ENCODE measurements at places on chromosomes 2 and 18.

GRCh38 chr18:56973487-56973886, 173.4 kb upstream of the BOD1L2 start:
- DNase-seq: no peak

- DNase-seq: no peak
These were observed 68.8 kb upstream of the CWC22 start for GRCh38 chr2:180075870-180076269.

DNA sequence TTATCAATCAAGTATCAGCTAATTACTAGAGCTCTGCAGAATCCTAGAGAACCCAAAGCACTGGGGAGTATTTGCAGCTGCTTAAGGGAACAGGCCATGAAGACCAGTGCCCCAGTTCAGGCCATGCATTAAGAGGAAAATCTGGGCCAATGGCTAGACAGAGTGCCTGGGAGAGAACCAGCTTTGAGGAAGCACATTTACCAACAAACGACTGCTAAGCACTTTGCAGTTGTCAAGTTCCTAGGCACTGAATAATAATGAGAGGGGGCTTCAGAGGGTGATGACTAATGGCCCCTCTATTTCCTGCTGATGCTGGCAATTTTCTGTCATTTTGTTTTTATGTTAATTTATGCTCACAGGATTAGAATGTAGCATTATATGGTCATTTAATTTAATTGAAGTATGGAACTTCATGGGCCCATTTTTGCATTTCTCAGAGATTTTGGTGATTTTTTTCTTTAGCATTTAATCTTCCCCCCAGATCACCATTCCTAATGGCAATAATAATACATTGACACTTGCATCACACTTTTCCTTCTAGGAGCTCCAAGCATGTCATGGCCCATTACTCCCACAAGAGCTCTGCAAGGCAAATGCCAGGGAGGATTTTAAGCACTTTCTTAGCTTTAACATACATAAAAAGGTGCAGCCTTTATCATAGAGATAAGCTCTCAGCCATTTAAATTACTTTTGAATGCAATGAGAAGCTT, 147.7 kb upstream of the SPATS2L start:
- no peak for DNase-seq

- no peak for DNase-seq
These were observed 20.0 kb downstream of the MAIP1 start for GRCh38 chr2:199975273-199975895.

- no peak for DNase-seq
These were observed 197.9 kb upstream of the HDAC4 start for GRCh38 chr2:239598732-239599090.

- DNase-seq: no peak
These were observed 96.4 kb downstream of the COLEC12 start for GRCh38 chr18:404061-404636.

- no peak for DNase-seq
These were observed 105.0 kb downstream of the MC4R start for GRCh38 chr18:60267391-60268058.

DNA sequence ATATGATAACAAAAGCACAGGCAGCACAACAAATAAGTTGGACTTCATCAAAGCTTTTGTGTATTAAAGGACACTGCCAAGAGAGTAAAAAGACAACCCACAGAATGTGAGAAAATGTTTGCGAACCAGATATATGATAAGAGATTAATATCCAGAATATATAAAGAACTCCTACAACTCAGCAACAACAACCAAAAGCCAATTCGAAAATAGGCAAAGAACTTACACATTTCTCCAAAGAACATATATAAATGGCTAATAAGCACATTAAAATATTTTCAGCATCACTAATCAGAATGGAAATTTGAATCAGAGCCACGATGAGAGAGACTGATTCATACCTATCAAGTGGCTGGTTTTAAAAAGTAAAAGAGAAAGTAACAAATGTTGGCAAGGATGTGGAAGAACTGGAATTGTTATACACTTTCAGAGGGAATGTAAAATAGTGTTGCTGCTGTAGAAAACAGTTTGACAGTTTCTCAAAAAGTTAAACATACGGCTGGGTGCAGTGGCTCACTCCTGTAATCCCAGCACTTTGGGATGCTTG, 25.2 kb downstream of the EPB41L5 start:
- no peak for DNase-seq

DNA sequence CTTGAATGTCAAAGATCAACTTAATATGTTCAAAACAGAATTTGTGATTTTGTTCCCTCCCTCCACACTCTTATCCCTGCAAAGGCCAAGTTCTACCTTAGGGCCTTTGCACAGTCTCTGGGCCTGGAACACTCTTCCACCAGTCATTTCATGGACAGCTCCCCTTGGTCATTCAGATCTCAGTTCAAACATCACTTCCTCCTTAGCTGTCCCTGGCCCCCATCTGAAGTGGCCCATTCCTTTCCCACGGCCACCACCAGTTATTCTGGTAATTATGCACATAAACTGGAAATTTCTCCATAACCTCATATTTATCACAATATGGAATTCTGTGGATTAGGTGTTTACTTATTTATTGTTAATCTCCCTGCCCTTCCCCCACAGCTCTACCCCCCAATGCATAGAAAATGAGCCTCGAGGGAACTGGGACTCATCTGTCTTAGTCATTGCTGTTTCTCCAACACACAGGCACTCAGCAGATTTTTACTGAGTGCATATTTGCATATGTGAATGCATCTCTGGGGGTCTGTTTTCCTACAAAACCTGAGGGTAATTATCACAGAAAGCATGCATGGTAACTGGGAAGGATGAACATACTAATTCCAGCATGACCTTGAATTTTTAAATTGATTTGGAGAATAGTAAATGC, 35.5 kb upstream of the SPTBN1 start:
- no peak for DNase-seq

- DNase-seq: no peak
These were observed 440.5 kb upstream of the TCF4 start for GRCh38 chr18:56028514-56028913.

- no peak for DNase-seq
These were observed 95.6 kb downstream of the FAM210A start for GRCh38 chr18:13630716-13631268.

DNA sequence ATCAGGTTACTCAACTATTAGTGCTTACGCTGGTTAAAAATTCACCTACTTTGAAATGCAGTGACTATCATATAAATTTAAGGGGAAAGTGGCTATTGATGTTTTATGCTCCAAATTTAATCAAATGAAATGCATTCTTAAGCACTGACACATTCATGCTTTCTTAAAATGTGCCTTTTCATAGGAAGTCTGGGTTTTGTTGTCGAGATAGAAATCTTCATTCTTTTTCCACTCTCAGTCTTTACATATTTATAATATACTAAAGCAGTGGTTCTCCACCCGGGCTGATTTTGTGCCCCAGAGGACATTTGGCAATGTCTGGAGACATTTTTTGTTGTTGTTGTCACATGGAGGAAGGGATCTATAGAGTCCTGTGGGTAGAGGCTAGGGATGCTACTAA, 167.9 kb downstream of the PAX3 start:
- DNase-seq: no peak

DNA sequence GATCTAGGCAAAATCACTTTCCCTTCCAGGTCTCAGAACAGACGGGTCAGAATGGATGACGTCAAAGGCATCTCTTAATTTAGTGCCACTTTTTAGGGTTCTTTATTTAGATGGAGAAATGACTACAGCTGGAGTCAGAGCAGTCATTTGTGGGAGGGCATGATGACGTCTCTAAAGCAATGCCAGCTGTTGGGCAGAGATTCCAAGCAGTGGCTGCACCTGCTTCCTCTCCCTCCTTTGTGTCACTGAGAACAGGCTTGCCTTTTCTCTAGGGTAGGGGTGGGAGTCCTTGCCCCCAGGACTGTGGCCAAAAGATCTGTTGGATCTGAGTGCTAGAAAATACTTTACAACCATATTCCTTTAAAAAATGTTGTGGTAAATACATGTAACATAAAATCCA, 28.7 kb upstream of the SKOR2 start:
- no peak for DNase-seq

DNA sequence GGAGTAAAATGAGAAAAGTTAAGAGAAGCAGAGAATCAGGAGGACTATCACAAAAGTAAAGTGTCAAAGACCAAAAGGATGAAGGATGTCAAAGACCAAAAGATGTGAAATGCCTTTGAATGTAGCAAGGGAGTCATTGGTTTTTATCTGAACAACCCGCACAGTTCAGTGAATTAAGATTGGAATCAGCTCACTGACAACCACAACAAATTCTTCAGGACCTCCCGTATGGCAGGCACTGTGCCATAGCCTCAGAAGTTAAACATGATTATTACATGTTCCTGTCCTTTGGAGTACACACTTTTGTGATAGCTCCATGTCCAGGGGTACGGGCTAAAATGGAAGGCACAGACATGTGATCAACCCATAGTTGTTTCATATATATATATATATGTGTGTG, 5.0 kb upstream of the TXNL1 start:
- DNase-seq: no peak

DNA sequence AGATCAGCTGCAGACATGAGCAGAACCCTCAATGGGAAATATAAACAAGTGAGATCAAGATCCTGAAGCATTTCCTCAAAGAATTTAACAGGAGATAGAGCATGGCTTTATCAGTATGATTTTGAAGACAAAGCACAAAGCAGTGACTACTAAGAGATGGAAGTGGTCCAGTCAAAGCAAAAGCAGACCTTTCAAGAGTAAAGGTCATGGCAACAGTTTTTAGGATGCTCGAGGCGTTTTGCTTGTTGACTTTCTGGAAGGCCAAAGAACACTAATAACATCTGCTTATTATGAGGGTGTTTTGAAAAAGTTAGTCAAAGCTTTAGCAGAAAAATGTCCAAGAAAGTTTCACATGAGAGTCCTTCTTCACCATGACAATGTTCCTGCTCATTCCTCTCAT, 128.5 kb downstream of the KCNE4 start:
- no peak for DNase-seq

- no peak for DNase-seq
These were observed 120.5 kb upstream of the MC4R start for GRCh38 chr18:60493066-60493465.

DNA sequence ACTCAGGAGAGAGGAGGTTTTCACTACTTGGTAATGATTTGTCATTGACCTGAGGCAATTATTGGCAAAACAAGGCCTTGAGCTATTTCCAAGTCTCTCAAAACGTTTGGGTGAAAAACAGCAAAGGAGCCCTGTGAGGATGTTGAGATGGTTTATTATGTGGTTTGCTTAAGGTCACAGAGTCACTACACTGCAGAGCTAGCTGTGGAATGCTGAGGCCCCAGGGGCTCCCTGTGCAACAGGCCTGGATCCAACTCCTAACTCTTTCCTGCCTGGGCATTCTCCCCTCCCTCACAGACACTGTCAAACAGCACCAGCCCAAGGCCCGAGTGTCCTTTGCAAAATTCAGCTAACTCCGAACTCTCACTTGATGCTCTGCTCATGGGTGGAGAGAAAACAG, 754.6 kb upstream of the SOX11 start:
- no peak for DNase-seq

DNA sequence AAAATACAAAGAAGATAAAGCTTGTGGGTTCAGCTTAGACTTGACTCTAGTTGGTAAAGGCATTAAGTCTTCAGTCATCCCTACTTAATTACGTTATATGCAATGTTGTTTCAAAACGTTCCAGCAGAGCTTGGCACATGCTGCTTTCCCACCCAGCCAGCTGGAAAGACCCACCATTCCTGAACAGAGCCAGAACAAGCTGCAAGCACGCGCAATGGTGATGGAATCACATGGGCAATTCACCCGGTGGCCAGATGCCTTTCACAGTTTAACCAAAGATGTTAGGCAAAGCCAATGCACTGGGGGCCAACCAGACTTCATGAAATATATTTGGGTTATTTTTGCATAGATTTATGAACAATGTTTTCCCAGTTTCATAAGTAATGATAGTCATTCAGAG, 123.4 kb upstream of the CDH20 start:
- DNase-seq: no peak

DNA sequence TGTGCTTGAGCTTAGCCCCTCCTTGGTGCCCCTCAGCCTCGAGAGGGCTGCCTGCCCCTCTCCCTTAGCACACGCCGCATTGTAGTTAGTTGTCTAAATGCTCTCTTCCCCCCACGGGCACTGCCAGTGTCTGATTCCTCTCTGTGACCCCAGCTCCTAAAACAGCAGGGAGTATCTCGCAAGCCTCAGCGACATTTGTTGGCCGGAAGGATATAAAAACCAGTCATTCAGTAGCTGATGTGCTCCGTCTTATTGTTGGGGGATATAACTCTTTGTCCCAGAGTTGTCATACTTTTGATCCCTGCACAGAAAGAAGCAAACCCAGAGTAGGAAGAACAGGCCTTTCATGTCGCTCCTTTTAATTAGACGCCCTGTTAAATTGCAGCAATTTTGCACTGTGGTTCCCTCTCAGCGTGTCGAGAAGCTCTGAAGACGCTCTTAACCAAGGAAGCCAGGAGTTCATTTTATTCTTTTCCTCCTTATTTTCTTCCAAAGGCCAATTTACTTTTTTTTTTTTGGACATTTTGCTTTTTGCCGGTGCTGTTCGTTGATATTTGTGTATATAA, 201.8 kb downstream of the KLHL29 start:
- no peak for DNase-seq

GRCh38 chr2:156589381-156590079, 153.4 kb downstream of the GPD2 start:
- no peak for DNase-seq

GRCh38 chr2:31286961-31287550, 53.1 kb downstream of the EHD3 start:
- DNase-seq: no peak

GRCh38 chr18:78703291-78703690, 276.3 kb upstream of the SALL3 start:
- DNase-seq: no peak

DNA sequence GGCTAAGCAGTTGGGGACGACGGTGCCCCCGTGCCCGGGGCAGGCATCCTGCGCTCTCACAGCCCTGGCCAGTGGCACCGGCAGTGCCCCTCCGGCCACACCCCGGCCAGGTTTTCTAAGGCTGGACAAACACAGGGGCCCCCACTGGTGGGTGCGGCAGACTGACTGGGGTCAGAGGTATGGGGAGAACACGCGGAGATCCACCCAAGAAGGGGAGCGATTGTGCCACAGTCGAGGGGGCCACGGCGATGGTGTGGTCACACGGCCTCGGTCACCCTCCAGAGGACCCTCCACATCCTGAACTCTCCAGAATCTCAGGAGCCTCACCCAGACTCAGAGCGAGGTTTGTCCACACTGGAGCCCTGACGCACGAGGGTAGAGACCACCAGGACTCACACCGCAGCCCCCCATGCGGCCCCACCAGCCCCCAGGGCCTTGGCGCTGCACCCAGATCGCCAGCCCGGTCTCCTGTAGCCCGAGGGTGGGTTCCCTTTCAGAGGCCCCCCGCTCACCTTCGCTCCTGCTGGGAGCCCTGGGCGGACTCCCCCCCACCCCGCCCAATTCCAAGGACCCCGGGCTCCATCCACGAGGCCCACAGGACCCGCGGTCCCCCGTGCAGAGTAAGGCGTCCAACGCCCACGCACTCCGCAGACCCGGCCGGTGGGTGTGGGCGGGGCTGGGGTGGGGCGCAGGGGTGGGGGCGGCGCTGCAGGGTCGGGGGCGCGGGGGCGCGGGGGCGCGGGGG, 15.2 kb downstream of the PDCD1 start:
- DNase-seq: no peak

DNA sequence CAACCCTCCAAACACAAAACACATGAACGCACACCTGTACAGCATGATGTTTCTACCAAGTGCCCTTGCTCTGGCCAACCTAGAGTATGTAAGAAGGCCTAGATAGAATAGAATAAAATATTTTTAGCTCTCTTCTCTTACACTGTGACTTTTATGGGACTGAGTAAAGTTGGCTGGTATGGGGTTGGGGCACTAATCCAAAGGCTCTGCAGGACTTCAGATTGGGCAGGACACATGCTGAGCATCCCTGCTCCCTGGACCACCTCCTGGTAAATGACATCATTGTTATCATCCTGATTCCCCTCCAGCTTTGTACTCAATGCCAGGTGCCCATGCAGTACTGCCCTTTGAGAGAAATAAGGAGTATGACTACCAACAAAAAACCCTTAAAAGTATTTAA, 322.2 kb downstream of the SLC8A1 start:
- DNase-seq: no peak

Measured in stimulated activated CD4-positive, alpha-beta T cell treated with anti-CD3 and anti-CD28 coated beads, TNF-alpha, amount 100 ng/mL, for 48 hours (primary cell).